ENCODE measurements at places on chromosomes 6 and 20.
A peak's percentile ranks its signal among the peaks of the same experiment; 100 is the strongest.

GRCh38 chr6:83488861-83489260 is 23.5 kb upstream of the PRSS35 start:
- H3K4me1 ChIP-seq: no peaks in the 10 kb centered on the region
- no peak for DNase-seq
- H3K27ac ChIP-seq: no peak overlapping the region
- H3K36me3 ChIP-seq: no peaks in the 10 kb centered on the region

DNA sequence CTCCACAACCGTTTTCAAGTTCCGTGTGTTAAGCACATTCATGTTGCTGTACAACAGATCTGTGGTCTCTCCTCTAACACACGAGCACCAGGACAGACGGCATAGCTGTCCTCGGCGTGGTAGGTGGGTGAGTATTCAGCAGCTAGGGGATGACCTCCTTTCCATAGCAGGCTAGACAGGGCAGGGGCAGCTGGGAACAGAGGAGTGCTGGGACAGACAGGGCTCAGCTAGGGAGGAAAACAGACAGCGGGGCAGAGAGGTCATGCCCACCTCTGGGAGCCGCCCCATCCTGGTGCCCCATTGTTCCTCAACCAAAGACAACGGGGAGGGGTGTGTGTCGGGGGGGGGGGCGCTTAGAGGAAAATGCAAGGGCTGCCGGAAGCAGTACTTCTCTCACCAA is 271.5 kb upstream of the FOXQ1 start:
- no peaks in the 10 kb centered on the region for H3K4me1 ChIP-seq
- no peaks in the 10 kb centered on the region for H3K27me3 ChIP-seq
- H3K36me3 ChIP-seq: no peaks in the 10 kb centered on the region

DNA sequence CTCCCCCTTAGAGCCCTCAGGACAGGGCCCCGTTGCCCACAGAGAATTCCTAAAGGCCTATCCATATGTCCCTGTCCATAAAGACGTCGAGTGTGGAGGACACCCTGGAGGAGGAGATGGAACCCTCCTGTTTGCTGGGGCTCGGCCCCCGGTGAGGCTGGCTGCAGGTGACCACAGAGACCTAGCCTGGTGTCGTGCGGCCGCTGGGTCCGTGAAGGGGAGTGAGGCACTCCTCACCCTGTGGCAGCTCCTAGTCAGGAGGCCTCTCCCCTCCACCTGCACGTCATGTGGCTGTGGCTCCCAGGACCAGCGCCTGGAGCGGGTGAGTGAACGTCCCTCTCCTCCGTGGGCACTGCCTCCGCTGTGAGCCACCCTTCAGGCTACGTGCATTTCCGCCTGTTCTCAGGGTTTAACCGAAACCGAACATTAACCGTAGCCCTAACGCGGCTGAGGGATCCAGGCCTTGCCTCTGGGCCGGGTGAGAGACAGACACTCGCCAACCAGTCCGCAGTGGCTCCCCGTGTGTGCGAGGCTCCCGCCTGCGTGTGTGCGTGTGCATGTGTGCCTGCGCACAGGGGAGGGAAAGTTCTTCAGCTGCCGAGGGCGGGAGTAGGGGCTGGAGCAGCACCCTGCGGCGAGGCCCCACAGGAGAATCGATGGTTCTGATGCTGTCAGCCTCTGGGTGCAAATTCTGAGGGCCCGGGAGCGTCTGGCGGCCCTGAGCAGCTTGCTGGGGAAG is 5.9 kb upstream of the TCEA2 start:
- H3K27ac ChIP-seq: no peak overlapping the region
- no peak for DNase-seq
- H3K4me3 ChIP-seq: no peak overlapping the region
- no peaks in the 10 kb centered on the region for H3K27me3 ChIP-seq

DNA sequence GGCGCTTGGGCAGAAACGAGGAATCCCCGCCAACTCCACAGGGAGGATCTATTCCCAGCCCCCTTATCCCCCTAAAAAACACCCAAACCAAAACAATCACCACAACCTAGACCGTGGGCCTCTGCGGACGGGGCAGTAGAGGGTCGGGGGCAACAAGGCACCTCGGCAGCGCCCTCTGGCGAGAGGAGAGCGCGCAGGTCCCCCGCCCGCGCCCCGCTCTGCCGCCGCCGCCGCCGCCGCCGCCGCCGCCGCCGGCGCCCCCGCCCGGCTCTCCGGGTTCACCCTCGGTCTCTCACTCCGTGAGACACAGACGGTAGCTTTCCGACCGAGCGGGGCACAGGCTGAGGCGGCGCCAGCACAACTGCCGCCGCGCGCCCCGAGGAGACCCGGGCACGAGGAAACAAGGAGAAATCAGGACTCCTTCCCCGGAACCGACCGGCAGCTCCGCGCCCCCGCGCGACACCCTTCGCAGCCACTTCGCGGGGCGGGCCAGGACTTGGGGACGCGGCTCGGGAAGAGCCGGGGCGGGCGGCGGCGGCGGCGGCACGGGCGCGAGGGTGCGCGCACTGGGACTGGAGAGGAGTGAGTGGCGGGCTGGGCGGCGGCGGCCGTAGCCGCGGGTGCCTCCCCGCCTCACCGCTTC is at the start of gene SLC35F1:
Gene SLC35F1 (plus strand): TSS at position 307 of the 643 bp plus-strand sequence.
- no peaks in the 10 kb centered on the region for H3K36me3 ChIP-seq
- H3K4me3 ChIP-seq: peak within 1 kb of the TSS; percentile 63
- peak; percentile 89 for DNase-seq
- peaks cover 4% of the 10 kb centered on the region for H3K4me1 ChIP-seq
- H3K27ac ChIP-seq: no peak within 1 kb of the TSS
- H3K27me3 ChIP-seq: peaks cover 12% of the 10 kb centered on the region

DNA sequence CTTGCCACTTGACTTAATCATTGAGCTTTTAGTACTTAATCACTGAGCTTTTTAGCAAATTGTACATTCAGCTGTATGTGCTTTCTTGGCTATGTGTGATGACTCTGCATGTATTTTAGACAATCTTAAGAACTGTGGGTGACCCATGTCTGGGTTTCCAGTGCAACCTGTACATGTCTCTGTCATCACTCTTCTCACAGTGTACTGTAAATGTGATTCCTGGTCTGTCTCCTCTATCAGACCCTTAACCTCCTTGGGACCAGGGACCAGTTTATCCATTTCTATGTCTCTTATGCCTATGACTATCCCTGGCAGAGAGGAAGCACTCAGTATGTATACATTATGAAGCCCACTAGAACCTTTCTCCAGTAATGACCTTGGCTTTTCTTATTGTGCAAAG is 36.6 kb upstream of the HDDC2 start:
- no peaks in the 10 kb centered on the region for H3K4me1 ChIP-seq
- DNase-seq: no peak
- no peaks in the 10 kb centered on the region for H3K36me3 ChIP-seq
- no peaks in the 10 kb centered on the region for H3K27me3 ChIP-seq
- no peak overlapping the region for H3K4me3 ChIP-seq
- H3K27ac ChIP-seq: no peak overlapping the region

DNA sequence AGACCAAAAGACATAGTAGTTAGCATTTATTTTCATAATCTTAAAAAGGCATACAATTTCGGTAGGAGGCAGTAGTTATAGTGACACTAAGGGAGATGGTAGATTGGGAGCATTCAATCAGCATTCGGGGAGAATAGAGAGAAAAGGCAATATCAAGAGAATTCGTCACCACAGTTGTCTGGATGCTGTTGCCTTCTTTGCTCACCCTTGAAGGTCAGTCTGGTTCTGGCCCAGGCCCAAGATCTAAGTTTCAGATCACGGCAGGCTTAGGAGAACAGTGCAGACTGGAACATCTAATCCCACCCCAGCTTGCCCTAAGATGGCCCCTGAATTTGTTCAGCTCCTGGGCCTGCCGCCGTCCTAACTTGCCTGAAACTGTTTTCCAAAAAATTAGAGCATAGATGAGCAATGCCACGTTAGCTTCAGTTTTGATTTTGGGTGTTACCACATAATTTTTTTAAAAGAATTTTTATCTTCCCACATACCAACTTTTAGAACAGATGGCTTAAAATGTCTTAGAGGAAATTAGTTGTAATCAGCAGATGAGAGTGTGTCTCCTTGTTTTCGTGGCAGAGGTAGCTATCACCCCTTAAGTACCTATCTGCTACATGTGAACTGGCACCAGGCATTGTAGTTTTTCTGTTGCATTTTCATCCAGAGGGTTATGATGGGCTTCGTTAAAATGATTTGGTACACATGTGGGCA is 8.3 kb upstream of the CEP85L start:
- H3K27me3 ChIP-seq: no peaks in the 10 kb centered on the region
- no peaks in the 10 kb centered on the region for H3K36me3 ChIP-seq
- no peak for DNase-seq
- no peak overlapping the region for H3K4me3 ChIP-seq

Data from H1 (cell line).